ENCODE measurements at places on chromosomes 7 and 10. TPM values are rescaled to one million over a fixed set of nuclear protein-coding genes. Genes with fewer than 3 reads are reported as not detected.

GRCh38 chr7:46387646-46388045 is 466.6 kb upstream of the IGFBP3 start:
- no peak for DNase-seq

DNA sequence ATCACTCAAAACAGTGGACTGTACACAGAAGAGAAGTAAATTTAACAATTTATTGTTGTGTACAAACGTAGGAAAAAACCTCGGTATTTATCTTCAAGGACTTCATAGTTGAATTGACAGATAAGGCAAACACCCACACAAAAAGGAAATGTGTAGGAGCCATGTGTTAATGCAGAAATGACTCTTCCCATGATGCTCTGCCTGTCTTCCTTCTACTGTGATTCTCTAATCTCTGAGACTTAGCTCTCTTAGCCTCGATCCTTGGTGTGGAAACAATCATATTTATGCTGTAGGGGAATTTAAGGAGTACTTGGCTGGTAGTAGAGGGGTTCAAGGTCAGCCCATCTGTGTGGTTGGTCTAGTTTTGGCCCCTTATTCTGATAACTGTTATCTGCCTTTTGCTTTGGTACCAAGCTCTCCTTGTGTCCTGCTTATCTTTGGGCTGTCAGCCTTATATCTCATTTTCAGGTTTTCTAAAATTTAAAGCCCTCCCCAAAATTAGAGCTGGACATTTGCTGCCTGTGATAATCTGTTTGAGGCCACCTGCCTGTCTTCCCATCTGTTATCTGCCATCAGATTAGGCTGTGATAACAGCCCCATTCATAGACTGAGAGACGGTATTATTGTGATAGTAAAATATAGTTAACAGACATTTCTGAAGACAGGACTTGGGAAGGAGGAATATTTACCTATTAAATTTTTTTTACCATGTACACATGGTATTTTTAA is 81.7 kb downstream of the GPR85 start:
- no peak for DNase-seq

DNA sequence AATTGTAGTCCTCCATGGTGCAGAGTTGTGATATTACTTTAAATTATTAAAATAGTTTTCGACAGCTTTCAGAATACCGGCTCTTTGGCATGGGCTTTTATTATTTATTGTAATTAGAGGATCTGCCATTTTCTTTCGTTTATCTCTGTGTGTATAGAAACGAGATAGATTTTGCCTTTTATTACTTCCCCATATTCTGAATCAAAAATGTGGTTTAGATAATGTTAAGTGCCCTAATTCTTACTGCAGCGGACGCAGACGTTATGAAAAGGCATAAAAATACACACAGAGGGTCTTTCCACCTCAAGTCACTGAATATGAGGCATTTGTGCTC is 1.9 kb upstream of the ARID5B start:
- no peak for DNase-seq

- DNase-seq, result no peak
These were observed 30.1 kb downstream of the RBM33 start for GRCh38 chr7:155674556-155674955.

DNA sequence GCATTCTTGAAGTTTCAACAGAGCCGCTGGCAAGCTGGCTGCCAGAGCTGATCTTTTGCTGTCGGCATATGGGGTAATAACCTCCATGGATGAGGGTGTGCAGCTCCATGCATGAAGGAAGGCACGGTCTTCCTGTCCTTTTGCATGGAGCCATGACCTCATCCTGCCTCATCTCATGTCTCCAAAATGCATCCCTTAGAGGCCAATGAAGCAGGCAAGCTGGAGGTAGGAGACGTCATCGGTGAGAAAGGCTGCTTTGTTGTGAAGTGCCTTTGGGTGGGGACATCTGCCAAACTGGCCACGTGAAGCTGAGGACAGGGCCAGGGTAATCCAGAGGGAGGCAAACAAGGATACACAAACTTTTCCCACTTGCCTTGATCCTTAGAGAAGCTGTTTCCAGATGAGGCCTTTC is 161.5 kb upstream of the TBX20 start:
- DNase-seq, result no peak

GRCh38 chr10:67802767-67803538 is 35.0 kb downstream of the DNAJC12 start:
- no peak for DNase-seq

DNA sequence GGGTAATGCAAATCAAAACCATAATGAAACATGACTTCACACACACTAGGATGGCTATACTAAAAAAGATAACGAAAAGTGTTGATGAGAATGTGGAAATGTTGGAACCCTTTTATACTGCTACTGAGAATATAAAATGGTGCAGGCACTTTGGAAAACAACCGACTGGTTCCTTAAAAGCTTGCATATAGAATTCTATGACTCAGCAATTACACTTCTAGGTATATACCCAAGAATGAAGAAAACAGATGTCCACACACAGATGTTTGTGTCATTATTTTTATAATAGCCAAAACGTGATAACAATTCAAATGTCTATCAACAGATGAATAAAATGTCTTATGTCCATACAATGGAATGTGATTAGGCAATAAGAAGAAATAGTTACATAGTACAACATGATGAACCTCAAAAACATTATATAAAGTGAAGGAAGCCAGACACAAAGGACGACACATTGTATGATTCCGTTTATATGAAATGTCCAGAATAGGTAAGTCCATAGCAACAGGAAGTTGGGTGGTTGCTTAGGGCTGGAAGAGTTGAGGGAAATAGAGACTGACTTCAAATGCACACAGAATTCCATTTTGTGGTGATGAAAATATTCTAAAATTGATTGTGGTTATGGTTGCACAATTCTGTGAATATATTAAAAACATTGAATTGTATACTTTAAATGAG is 148.3 kb upstream of the PHYHIPL start:
- DNase-seq, result no peak

DNA sequence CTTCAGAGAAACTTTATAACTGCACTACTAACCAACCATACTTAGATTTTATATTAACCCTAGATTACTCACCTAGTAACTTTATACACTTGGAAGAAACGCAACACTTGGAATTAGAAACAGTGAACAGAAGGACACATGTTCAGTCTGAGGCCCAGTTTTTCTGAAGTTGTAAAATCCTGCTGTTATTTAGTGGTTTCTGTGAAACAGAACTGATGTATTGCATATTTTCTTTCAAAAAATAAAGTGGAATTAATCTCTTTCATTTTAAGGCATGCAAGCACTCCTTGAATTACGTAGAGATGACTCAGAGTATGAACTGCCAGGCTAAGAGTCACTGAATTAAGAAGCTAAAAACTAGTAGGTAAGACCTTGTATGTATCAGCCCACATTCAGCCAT is 215.8 kb downstream of the SKAP2 start:
- DNase-seq, result no peak

HOXA2 gene
- 1.5 TPM for total RNA-seq

All from lower lobe of right lung (tissue), 2 donors.